ENCODE measurements at places on chromosomes 13 and 19. TPM values are rescaled to one million over a fixed set of nuclear protein-coding genes. Genes with fewer than 3 reads are reported as not detected.

Gene MEX3D
- 27.3 TPM for total RNA-seq

DNA sequence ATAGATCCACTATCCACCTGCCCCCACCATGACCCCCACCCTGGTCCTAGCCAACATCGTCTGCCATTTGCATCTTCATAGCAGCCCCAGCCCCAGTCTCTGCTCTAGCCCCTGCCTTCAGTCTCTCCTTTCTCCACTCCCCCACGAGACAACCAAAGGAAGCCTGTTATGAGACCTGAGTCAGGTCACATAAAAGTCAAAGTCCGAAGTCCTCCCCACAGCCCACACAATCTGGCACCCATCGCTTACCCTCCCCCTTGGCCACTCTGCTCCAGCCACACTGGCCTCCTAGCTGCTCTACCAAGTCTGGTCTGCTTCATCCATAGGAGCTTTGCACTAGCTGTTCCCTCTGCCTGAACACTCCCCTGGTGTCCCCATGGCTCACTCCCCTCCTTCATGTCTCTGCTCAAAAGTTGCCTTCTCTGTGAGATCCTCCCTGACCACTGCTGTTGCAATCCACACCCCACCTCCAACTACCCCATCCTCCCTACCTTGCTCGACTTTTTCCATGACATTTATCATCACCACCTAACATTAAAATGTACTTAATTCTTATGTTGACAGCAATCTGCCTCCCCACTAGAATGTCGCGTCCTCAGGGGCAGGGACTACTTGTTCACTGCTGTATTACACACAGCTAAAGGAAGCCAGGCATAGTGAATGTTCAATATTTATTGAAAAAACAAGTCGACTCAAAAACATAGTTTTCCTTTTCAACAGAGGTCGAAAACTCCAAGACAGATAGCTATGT is 1.2 kb upstream of the PLEKHG2 start:
- peak; percentile 40 for DNase-seq

Gene ZNF30
- total RNA-seq: 5.3 TPM

DNA sequence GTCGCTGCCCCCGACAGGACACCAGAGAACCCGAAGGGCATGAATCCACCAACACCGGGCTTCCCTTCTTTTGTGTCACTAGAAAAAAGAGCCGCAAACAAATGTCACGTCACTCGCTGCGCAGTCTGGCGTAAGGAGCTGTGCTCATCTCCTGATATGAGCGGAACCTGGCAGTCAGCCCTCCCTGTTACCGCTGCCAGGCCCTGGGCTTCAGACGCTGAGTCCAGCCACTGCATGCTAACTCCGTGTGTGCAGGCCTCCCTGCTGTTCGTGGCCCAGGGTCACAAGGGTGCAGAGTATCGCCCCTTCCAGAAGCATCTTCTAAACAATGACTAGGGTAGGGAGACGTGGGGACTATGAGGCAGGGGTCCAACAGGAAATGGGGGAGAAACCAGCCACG is 71.3 kb downstream of the SLC7A1 start:
- no peak for DNase-seq

Gene RAX2
- total RNA-seq: not detected

GRCh38 chr19:29700498-29700897 is 14.6 kb downstream of the C19orf12 start:
- DNase-seq: no peak

DNA sequence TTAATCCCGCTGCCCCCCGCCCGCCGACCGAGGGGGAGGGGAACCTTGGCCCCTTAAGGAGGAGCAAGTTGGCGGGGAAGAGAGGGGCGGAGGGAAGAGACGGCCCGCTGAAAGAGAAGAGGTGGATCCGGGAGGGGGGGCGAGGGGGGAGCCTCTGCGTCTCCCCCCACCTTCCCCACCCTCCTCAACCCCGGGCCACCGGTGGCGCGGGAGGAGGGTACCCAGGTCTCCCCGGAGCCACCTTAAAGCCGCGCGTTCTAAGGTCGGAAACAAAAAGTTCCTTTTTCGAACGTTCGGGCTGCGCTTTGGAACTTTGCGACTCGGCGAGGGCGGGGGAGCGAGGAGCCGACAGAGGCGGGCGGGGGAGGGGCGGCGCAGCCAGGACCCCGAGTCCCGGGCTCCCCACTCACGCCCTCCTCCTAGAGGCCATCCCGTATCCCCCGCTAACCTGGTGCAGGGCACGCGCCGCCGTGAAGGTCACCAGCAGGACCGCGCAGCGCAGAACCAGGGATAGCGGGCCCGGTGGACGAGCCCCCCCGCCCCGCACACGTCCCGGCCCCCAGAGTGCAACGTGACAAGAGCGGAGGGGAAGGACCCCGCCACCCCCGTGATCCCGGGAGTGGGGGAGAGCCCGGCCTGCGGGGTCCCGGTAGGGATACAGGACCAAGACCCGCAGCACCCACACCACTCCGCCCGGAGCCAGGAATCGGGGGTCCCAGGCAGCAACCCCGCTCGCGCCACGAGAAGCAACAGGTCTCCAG is 659 bp downstream of the ERF start:
- DNase-seq: peak; percentile 91

GRCh38 chr19:10339380-10339960 is at the start of gene ICAM3:
ICAM3 (minus strand) TSS chr19:10339624; CDS start chr19:10339614, 10 bp downstream.
- no peak for DNase-seq

Gene ZNF442
- total RNA-seq: 7.0 TPM

DNA sequence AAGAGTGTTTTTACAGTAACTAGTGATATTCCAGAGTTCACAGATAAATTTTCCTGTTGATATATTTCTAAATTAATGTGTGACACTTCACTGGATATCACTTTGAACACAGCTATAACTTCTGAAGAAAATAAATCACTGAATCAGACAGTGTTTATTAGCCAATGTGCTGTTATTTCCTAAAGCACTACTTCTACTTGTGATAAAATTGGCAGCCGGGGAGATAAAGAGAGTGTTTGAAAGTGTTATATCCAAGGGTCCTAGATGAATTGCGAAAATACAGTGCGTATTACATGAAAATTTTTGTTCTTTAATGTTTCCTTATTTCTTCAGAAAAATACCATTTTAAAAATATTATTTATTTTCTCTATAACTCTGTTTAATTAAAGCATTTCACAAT is 417.5 kb upstream of the ARGLU1 start:
- DNase-seq: no peak

DNA sequence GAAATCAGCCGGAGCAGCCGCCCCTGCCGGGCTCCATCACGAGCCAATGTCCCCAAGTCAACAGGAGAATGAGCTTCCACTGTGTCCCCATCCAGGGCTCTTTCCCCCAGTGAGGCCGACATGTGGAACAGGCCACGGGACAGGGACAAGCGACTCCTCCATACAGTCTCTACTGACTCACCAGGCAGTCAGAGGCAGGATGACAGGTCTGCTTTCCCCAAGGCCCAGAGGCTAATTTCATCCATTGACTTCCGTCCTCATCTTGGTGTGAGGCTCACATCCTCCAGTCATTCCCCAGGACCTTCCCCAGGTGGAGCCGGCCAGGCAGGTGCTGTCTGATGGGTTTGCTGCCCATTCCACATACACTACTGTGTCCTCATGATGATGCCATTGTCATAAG is 3.5 kb downstream of the CEACAM6 start:
- no peak for DNase-seq

DNA sequence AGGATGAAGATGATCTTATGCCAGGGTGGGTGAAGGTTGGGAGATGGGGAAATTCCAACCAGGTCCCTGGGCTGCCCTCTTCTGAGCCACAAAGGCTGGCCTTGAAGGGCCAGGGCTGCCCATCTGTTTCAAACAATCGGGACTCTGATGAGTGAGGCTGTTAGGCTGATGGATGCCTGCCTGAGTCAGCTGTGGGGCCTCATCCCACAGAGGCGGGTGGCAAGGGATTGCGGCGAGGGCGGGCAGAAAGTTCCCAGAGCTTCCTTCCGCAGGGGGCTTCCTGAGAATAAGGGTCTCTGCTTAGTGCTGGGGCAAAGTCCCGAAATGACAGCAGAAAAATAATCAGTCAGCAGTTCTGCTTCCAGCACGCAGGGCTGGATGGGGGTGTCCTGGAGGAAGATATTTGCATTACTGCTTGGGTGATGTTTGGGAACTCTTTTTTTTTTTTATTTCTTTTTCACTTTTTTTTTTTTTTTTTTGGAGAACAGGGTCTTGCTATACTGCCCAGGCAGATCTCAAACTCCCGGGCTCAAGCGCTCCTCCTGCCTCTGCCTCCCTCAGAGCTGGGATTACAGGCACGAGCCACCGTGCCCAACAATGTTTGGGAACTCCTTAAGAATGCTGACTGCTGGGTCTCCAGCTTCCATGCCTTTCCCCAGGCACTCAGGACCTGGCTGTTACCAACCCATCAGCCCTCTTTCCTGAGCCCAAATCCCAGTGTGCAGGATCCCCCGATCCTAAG is 14.1 kb downstream of the SH3GL1 start:
- DNase-seq: peak; percentile 56

Gene ATF5
- total RNA-seq: 3.6 TPM

Gene PABPC3
- total RNA-seq: 0.21 TPM

GRCh38 chr13:113207890-113208420 is 514 bp downstream of the PCID2 start:
- DNase-seq: peak; percentile 49

GRCh38 chr19:7348587-7349230 is at the start of gene ARHGEF18:
ARHGEF18 (plus strand) TSS chr19:7348937; CDS start chr19:7362891, 13,954 bp downstream.
- no peak for DNase-seq

- DNase-seq: no peak
These were observed 45.5 kb downstream of the SAE1 start for GRCh38 chr19:47176071-47176626.

- peak; percentile 68 for DNase-seq
These were observed 121.6 kb upstream of the SPATA13 start for GRCh38 chr13:24038841-24039330.

DNA sequence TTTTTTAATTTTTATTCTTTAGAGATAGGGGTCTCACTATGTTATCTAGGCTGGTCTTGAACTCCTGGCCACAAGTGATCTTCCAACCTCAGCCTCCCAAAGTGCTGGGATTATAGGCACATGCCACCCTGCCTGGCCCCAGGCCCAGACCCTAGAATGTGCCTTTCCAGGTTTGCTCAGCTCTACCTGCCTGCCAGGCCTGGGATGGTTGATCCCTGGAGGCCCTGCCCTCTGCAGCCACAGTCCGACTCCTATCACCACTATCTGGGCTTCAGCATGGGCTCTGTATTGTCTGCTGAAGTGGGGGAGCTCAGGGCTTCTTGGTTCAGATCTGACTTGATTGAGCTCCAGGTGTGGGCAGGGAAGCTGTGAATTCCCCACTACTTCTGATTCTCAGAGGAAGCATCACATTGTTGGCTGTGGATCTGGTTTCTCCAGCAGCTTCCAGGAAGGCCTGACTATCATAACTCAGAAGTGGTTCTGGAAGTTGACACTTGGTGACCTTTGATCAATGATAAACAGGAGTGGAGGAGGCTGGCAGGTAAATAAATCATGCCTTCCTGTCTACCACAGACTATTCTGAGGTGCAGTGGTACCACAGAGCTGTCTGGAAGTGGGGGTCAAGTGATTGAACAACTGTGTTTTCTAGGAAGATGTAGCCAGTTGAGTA is 71.9 kb downstream of the OLFM4 start:
- DNase-seq: no peak

GRCh38 chr19:16856091-16856490 is 26.9 kb downstream of the SIN3B start:
- no peak for DNase-seq

DNA sequence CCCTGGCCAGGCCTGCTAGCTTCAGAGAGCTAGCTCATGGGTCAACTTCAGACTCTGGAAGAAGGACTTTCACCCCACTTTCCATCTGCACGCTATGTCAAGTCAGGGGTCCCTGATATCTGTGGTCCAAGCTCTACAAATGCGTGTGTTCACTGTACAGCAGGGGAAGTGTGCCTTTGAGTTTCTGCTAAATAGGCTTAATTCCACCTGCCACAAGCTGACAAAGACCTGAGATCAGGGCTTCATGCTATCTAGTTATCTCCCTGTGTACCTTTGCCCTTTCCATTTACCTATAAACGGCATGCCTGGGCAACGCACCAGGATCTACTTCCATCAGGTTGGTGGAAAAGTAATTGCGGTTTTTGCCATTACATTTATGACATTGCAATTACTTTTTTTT is 10.7 kb upstream of the SULT2A1 start:
- DNase-seq: no peak

DNA sequence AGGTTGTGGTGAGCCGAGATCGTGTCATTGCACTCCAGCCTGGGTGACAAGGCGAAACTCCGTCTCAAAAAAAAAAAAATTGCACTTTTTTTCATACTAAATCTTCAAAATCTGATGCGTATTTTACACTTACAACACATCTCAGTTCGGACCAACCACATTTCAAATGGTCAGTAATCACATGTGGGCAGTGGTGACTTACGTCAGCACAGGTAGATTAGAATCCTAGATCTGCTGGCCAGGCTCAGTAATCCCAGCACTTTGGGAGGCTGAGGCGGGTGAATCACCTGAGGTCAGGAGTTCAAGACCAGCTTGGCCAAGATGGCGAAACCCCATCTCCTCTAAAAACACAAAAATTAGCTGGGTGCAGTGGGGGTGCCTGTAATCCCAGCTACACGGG is 1.6 kb upstream of the FARSA start:
- DNase-seq: no peak

DNA sequence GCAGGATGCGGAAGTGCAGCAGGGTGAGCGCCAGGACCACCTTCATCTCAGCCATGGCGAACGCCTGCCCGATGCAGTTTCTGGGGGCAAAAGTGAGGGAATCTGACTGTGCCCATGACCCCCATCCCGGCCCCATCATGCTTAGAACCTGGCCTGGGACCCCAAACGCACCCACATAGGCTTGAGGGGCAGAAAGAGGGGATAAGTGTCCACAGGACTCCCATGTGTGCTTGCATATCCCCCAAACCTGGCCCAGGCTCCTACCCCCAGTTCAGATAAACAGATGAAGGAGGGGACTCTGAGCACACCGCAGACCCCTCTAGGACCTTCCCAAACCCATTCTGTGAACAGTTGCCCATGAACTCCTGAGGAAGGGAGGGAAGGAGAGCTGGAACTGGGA is 16.0 kb upstream of the CYP4F2 start:
- no peak for DNase-seq

Gene METTL21C
- total RNA-seq: 8.9 TPM

- DNase-seq: no peak
These were observed 19.6 kb downstream of the RNF6 start for GRCh38 chr13:26202365-26202972.

DNA sequence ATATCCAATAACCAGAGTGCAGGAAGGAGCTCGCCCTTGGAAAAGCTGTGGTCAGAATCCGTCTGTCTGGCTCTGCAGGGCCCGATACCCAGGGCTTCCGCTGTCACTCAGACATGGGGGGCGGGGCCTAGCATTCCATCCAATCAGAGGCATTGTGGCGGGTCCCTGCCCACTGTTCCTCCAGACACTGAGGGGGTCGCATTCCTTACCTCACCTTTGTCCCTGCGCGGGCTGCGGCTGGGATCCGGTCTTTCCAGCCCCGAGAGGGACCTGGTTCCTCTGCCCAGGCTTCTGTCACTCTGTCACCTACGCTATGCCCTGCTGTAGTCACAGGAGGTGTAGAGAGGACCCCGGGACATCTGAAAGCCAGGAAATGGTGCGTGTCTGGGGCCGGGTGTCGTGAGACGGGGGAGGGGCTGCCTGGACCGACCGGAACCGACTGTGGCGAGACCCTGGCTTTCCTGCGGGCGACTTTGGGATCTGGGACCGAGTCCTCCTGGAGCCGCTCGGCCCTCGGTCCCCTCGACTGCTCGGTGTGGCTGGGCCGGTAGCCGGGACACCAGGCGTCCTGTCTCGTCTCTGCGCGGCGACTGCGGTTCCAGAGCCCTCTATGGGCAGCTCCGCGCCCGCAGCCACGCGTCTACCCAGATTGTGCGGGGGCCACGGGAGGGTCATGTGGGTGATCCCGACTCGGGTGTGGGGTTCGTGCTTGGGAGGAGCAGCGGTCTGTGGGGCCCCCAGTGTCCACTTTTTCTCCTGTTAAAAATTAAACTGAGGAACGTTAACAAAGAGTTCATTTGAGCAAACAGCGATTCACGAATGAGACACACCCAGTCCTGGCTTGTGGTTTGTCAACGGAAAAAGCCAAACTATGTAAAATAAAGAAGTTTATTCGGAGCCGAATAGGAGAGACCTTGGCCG is at the start of gene ZNF69:
Gene ZNF69 (plus strand): TSS at position 172 of the 921 bp plus-strand sequence. CDS start 142 bp downstream, at position 314.
- peak; percentile 88 for DNase-seq

All from tongue (tissue), 3 donors.